ENCODE measurements at places on chromosomes 2 and 18. TPM values are rescaled to one million over a fixed set of nuclear protein-coding genes. Genes with fewer than 3 reads are reported as not detected.

The FAP gene
- total RNA-seq: not detected

DNA sequence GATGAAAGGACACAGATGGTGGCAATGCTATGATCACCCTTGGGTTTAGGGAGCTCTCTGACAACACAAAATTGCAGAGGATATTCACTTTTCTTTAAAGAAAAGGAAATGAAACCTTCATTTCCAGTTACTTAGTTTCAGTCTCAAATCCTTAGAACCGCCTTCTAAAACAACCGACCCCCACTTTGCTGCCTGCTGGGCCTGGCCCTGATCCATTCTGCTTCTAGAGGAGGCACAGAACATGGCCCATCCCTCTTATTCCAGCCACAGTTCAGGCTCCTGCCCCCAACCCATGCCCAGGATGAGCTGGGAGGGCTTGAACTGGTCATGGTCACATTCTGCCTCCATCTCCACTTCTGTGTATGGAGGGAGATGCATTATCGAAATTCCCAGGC, 311.6 kb downstream of the EN1 start:
- no peaks in the 10 kb centered on the region for H3K4me1 ChIP-seq
- peaks cover 12% of the 10 kb centered on the region for H3K27me3 ChIP-seq
- no peaks in the 10 kb centered on the region for H3K36me3 ChIP-seq
- DNase-seq: no peak
- H3K4me3 ChIP-seq: no peak overlapping the region
- peak overlapping the region; percentile 15 for H3K27ac ChIP-seq

The ATP6V1C2 gene
- not detected for total RNA-seq

DNA sequence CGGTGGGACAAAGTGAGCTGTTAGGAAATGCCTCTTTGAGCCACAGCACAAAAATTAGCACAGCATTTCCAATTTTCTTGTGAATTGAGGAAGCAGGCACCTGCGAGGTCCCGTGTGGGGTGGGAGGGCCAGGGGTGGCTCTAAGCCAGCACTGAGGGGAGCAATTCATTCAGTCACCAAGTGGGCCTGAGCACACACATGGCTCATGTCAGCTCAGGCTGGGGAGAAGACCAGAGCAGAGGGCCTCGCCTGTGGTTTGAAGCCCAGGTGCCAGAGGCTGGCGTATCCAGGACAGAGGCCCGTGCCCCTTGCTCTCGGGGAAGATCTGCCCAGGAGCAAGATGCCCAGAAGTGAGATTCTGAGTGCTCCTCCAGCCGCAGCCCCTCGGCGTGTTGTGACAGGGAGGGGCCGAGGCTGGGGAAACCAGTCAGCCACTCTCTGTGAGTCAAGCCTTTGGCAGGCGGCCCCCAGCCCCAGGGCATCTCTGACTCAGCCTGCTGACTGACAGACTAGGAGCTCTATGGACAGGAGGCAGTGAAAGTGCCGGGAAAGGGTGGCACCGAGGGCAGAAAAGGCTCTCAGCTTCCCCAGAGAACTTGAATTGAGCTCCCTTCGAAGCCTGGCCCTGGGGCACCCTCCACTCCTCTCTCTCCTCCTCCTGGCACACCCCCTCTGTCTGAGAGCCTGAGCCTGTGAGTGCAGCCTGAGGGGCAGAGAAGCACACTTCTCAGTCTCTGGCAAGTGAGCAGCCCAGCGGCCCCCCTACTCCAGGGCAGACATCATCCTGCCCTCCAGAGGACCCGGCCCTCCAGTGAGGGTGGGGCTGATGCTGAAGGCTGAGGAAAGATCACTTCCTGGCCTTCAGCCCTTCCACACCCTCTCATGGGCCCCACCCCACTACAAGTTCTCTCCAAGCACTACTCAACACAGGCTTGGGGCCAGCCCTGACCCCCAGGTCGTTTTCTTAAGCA, 32.3 kb downstream of the CYP26B1 start:
- no peak overlapping the region for H3K27ac ChIP-seq
- no peaks in the 10 kb centered on the region for H3K36me3 ChIP-seq
- H3K27me3 ChIP-seq: peaks cover 10% of the 10 kb centered on the region
- H3K4me1 ChIP-seq: no peaks in the 10 kb centered on the region
- no peak for DNase-seq

- peaks cover 2% of the 10 kb centered on the region for H3K27me3 ChIP-seq
- H3K36me3 ChIP-seq: no peaks in the 10 kb centered on the region
- DNase-seq: no peak
- no peak overlapping the region for H3K4me3 ChIP-seq
- H3K4me1 ChIP-seq: no peaks in the 10 kb centered on the region
Measured at GRCh38 chr2:167761465-167762136, 485.8 kb downstream of the STK39 start.

DNA sequence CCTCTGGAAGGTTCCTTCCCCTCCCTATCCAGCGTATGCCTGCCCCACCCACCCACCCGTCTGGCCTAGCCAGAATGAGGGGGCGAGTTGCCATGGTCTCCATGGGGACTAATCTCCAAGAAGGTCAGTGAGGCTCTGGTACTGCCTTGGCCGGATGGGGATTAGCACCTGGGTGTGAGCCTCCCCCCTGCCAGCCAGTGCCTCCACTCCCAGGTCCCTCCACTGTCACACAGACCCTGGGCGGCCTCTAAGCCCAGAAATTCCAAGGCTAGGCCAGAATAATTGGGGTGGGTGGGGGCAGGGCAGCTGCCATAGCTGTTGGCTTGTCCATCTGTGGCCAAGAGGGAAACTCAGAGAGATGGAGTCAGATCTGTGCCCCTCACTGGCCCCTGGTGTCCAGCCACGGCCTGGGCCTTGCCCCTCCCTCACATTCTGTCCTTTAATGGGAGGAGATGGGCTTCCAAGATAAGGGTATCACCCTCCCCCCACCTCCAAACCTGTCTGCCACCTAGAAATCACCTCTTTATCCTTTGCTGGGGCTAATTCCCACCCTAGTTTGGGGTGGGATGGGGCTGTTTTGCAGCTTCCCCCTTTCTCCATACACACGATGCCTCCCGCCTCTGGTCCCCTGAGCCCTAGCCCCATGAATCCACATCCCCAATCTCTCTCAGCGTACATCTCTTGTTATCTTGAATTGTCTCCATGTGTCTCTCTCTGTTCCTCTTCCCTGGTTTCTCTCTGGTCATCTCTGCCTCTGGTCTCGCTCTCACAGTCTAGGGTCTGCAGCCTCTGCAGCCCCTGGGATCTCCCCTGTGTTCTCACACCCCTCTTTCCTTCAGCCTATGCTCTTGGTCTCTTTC, 6.0 kb upstream of the CRYBA2 start:
- DNase-seq: no peak
- H3K36me3 ChIP-seq: no peaks in the 10 kb centered on the region
- H3K27me3 ChIP-seq: peaks cover 66% of the 10 kb centered on the region
- H3K4me3 ChIP-seq: no peak overlapping the region

The COL4A3 gene
- not detected for total RNA-seq

DNA sequence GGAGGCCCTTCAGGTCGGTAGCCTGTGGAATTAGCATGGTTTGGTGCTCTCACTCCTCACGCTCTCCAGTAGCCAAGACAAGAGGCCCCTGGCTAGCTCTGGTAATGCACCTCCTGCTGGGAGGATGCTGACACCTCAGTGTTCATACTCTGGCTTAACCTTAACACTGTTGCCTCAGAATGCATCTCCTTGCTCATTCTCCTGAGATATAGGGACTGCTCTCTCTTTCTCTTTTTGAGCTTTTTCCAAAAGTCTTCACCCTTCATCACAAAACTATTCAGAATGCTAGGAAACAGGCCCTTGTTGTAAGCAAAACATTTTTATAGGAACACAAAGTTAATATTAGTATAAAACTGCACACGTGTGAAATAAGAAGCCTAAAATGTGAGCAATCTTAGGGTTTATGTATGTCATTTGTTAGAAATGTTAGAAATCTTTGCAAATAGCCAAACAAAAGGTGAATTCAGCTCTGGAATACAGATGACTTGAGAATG, 17.3 kb upstream of the IMPA2 start:
- no peaks in the 10 kb centered on the region for H3K4me1 ChIP-seq
- no peaks in the 10 kb centered on the region for H3K36me3 ChIP-seq
- no peaks in the 10 kb centered on the region for H3K27me3 ChIP-seq
- no peak overlapping the region for H3K27ac ChIP-seq
- DNase-seq: no peak

DNA sequence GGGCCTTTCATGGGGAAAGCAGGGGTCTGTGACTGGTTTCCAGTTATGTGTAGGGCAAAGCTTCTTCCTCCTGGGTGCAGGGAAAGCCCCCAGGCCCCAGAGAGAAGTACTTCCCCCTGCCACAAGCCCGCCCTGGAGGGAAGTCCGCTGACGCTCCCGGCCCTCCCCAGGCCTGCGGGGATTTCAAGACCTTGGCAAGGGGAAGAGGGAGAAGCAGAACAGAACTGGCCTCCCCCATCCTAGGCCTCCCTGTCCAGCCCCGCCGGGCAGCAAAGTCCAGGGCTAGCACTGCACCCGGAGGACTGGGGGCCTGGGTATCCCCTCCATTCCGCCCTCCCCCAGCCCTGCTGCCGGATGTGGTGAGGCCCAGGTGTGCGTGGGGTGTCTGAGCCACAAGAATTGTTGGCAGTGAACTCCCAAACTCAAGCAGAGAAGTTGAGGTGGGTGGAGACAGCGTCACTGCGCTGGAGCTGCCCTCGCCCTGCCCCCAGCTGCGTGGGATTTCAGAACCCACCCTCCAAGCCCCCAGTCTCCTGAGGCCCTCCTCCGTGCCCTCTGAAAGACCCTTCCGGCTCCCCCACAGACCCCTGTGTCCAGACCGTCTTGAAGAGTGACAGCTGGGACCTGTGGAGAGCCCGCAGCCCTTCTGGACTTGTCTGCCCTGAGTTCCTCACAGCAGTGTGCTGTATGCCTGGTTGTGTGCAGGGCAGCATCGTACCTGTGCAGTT, 1.1 kb upstream of the DUSP2 start:
- peak overlapping the region; percentile 99 for H3K27ac ChIP-seq
- H3K36me3 ChIP-seq: peaks cover 37% of the 10 kb centered on the region
- H3K4me3 ChIP-seq: peak overlapping the region; percentile 86
- H3K4me1 ChIP-seq: peaks cover 56% of the 10 kb centered on the region

- no peaks in the 10 kb centered on the region for H3K36me3 ChIP-seq
- DNase-seq: no peak
- peaks cover 61% of the 10 kb centered on the region for H3K27me3 ChIP-seq
- peaks cover 33% of the 10 kb centered on the region for H3K4me1 ChIP-seq
Measured at GRCh38 chr2:218981390-218981880, 3.5 kb downstream of the FEV start.

DNA sequence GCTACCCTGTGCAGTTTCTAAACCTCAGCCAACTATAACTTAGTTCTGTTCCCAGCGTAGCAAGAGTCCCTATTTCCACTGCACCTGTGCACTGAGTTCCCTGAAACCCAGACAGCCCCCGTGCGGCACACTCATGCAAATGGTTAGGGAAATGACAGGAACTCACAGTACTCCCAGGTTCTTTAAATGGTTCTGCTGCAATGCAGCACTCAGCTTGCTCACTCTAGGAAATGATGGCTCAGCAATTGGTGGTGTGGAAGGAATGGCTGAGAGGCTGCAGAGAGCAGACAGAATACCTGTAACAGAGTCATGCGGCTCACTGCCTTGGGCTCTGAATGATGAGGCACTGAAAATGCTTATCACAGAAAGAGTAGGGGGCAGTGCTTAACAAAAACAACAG, 143.0 kb downstream of the RAD51AP2 start:
- no peak overlapping the region for H3K4me3 ChIP-seq
- H3K27ac ChIP-seq: no peak overlapping the region
- no peak for DNase-seq
- H3K36me3 ChIP-seq: no peaks in the 10 kb centered on the region

The GTF2A1L gene
- not detected for total RNA-seq

The MYO5B gene
- total RNA-seq: 0.02 TPM

The SRSF7 gene
- total RNA-seq: 217 TPM

GRCh38 chr2:205367331-205367935, 314.9 kb upstream of the NRP2 start:
- no peak for DNase-seq
- no peaks in the 10 kb centered on the region for H3K36me3 ChIP-seq
- peaks cover 6% of the 10 kb centered on the region for H3K4me1 ChIP-seq
- H3K27ac ChIP-seq: no peak overlapping the region
